ENCODE measurements at places on chromosomes 4 and X. TPM values are rescaled to one million over a fixed set of nuclear protein-coding genes. Genes with fewer than 3 reads are reported as not detected.

PCDH10 gene
- 19.4 TPM for total RNA-seq

NSDHL gene
- 8.4 TPM for total RNA-seq

CFAP99 gene
- not detected for total RNA-seq

MID1 gene
- 70.7 TPM for total RNA-seq

GBA3 gene
- total RNA-seq, result not detected

Measured in camera-type eye (tissue), 1 donor.